ENCODE measurements at places on chromosomes 6 and 20. TPM values are rescaled to one million over a fixed set of nuclear protein-coding genes. Genes with fewer than 3 reads are reported as not detected.

DNA sequence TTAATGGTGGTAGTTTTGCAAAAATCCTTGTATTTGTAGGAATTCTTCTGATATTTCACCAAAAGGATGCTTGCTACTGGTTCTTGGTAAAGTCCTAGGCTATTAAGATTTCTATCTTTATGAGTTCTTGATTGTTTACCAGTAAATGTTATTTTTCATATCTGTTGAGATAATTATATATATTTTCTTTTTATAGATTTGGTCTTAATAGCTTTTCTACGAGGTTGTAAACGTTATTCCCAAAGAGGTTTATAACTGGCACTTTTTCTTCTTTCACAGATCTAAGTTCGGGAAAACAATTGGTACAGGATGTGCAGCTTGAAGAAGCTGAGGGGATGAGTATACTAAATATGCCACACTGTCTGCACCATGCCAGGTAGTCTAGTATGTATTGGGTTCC lies 55.1 kb upstream of the HBS1L start:
- no peak for DNase-seq

GRCh38 chr6:1164600-1164999 lies 147.3 kb upstream of the FOXQ1 start:
- DNase-seq = no peak

GRCh38 chr6:50608421-50608820 lies 104.9 kb upstream of the TFAP2D start:
- no peak for DNase-seq

DNA sequence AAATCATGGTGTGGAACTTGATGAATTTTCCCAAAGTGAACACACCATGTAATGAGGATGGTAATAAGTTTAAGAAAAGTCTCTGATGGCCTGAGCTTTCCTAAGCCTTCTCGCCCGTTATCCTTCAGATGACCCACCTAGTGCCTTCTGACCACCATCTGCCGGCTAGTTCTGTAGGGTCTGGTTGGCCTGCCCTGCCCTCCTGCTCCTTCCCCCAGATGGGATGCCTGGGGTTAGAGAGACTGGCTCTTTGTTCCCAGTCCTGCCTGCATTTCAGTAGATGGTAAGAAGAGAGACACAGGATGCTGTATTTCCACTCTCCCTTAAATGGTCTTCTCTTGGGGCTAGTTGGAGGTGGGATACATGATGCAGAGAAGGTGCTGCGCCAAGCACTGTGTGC lies 43.0 kb downstream of the TIAM2 start:
- DNase-seq = no peak

TPD52L1 gene
- 50.4 TPM for polyA plus RNA-seq

TAAR9 gene
- not detected for polyA plus RNA-seq
